Effector memory CD8-positive, alpha-beta T cell (primary cell): ENCODE measurements at places on chromosomes 1 and 21.

DNA sequence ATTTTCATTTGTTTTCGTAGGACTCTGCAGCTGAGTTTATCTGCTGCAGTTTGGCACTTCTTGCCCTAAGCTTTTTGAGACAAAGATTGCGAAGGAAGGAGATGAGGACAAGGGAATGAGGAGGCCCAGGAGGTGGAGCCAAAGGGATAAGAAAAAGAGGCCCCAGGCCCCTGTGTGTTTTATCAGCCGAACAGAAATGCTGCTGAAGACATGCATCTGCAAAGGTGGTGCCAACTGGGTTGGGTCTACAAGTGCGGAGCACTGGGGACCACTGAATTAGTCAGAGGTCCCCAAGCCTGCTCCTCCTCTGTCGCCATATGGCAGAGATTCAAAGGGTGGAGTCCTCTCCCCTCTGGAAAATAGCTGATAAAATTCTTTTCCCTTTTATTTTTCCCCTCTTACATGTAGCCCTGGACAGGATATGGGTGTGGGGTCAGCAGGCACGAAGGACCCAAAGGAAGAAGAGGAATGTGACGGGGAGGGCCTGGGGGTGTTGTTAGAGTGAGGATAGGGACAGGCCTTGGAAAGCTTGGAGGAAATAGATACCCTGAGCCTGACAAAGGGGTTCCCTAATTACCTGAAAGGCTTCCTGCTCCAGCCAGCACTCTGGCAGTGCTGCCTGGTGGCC, 2.7 kb downstream of the CD34 start:
- DNase-seq, result no peak

- no peak for DNase-seq
Observed at GRCh38 chr21:38804789-38805327, 871 bp upstream of the ETS2 start.

GRCh38 chr1:94279462-94279861, 42.1 kb upstream of the ARHGAP29 start:
- no peak for DNase-seq

DNA sequence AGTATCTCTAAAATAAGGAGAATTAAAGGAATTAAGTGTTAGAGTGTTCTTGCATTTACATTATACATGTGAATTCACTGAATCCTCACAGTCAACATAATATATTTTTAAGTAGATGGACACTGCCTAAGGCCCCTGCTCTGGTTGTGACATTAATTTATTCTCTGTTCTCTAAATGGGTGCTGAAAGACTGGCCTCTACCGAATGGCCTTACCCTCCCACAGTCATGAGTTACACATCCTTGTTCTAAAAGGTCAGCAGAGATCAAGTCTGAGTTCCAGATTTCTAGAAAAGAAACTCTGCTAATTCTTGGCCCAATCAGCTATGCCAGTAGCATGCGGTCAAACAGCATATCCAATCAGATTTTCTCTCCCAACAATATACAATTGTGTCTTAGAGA, 193.2 kb downstream of the TM2D1 start:
- DNase-seq, result no peak

- no peak for DNase-seq
Observed at GRCh38 chr21:44871576-44872269, 1.8 kb downstream of the PTTG1IP start.

- peak; percentile 8 for DNase-seq
Observed at GRCh38 chr1:52142220-52143183, 613 bp downstream of the ZFYVE9 start.
